ENCODE measurements at places on chromosomes 3 and 15.

DNA sequence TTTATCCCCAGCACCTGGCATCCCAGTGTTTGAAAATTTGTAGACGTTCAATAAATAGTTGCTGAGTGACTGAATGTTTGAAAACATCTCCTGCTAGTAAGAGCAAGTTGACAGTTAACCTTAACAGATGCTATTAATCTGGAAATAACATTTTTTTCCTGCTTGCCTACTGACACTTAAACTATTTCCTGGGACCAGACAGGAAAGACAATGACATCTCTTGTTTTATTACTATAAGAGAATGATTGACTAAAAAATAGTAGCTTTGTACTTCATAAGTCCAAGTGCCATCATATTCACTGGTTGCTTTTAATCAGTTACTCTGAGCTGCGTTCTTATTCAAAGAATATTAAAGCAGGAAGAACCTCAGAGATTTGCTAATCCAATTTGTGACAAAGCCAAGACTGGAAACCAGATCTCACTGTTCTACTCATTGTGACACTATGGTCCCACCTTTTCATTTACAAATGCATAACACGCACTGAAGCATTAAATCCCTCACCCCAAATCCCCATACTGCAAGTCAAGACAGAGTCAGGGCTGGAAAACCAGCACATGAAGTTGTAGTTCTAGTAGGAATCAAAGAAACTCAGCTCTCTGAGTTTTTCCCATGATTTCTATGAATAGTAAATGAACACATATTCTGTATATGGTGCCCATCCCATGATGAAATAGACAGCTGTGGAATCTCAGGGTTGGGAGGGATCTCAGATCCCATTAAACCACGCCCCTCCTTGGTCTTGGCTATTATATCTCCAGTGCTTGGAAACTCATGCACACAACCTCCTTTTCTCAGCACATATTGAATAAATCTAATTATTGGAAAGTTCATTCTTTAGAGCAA lies 212.7 kb upstream of the P2RY1 start:
- no peak for DNase-seq

- DNase-seq: peak; percentile 6
Observed at GRCh38 chr3:58529516-58530353, 7.3 kb downstream of the ACOX2 start.

DNA sequence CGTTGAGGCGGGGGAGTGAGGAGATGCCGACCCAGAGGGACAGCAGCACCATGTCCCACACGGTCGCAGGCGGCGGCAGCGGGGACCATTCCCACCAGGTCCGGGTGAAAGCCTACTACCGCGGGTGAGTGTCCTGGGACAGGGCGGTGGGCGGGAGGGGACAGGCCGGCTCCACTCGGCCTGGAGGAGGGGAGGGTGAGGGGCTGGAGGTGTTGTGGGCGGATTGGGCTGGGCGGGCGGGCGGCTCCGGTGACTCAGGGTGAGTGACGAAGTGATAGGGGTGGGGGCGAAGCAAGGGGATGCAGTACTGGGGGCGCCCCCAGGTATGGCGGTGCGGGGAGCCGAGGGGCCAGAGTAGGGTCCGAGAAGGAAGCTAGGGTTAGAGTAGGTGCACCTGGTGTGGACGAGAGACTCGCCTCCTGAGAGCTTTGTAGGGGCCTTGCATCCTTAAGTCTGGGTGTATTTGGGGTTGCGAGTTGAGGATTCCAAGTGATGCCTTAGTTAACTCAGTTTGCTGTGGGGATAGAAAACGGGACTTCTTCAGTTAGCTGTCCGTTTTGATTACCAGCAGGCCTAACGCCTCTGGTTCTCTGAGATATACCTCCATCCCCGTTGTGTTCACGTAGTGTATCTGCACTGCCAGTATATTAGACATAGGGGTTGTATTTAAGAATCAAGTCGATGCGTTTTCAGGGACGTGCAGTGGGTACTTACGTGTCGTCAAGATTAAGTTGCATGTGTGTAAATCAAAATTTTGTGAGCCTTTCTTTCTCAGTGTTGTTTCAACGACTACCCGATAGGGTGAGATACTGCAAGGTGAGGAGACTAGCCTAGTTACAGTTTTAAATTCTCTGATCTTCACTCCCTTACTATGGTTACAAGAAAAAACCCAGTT lies 670 bp downstream of the PRKCI start:
- DNase-seq: no peak

DNA sequence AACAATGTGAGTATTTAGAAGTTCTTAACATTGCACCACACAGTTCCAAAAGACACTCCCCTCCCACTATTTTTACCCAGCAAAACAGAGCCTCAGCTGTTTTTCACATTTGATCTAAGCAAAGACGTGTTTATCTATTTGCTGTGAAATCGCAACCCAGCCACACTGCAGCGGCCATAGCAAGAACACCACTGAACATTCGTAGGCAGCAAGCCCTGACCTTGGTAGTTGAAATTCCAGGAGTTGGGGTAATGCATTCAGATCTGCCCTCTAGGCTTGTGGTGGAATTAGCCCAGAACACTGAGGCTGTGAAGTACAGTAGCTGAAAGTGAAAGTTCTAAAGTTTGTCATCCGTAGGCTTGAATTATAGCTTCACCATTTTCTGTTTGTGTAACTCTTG lies 17.1 kb upstream of the SLC24A5 start:
- DNase-seq: no peak

DNA sequence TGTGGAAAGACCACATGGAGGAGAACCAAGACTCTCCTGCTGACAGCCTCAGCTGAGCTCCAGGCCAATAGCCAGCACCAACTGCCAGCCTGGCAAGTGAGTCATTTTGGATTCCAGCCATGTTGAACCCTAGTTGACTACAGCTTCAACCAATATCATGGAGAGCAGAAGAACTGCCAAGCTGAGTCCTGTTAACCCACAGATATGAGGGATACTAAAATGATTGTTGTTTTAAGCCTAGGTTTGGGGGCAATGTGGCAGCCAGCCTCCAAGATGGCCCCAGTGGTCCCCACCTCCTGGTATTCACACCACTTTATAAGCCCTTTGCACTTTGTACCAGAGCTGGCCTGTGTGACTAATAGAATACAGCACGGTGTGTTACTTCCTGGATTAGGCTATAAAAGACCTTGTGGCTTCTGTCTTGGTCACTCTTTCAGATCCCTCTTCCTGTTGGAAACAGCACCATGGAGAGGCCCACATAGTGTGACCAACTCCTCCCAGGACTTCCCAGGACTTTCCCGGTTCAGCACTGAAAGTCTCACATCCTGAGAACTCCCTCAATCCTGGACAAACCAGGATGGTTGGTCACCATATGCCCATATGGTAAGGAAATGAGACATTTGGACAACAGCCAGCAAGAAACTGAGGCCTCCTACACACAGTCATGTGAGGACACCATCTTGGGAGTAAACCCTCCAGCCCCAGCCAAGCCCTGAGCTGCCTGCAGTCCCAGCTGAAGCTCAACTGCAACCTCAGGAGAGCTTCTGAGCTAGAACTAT lies 32.4 kb upstream of the CDV3 start:
- DNase-seq: no peak

- no peak for DNase-seq
Observed at GRCh38 chr3:30548600-30548999, 57.8 kb upstream of the TGFBR2 start.

DNA sequence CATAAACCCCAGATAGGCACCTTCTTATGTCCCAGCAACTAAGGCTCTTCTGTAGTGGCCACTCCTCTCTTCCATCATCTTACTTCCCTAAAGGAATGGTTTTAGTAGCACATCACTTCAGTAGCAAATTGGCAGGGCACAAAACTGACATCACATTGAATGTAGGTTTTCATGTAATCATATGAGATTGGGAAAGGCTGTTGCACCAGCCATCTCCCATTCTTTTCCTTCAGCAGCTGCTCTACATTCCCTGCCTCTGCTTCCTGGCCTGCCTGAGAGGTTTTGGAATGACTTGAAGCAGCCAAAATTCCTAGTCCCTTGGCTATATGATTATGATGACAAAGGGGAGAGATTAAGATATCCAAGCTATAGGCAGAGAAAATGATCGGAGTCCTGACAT lies 36.5 kb downstream of the NSUN3 start:
- no peak for DNase-seq

DNA sequence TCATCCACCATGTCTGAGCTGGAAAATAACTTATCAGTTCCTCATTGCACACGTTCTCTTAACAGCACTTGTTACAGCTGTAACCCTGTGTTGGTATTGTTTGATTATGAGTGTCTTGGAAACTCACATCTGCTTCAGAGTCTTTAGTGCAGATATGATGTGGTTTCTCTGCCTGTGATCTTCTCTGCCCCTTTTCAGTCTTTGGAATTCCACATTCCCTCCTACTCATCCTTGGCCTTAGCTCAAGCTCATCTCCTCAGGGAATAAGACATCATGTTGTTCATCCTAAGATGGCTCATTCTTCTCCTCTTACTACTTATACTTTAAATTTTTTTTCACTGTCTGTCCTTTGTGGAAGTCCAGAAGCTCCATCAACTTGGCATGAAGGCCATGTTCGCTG lies 77.7 kb downstream of the SYNPR start:
- DNase-seq: no peak

DNA sequence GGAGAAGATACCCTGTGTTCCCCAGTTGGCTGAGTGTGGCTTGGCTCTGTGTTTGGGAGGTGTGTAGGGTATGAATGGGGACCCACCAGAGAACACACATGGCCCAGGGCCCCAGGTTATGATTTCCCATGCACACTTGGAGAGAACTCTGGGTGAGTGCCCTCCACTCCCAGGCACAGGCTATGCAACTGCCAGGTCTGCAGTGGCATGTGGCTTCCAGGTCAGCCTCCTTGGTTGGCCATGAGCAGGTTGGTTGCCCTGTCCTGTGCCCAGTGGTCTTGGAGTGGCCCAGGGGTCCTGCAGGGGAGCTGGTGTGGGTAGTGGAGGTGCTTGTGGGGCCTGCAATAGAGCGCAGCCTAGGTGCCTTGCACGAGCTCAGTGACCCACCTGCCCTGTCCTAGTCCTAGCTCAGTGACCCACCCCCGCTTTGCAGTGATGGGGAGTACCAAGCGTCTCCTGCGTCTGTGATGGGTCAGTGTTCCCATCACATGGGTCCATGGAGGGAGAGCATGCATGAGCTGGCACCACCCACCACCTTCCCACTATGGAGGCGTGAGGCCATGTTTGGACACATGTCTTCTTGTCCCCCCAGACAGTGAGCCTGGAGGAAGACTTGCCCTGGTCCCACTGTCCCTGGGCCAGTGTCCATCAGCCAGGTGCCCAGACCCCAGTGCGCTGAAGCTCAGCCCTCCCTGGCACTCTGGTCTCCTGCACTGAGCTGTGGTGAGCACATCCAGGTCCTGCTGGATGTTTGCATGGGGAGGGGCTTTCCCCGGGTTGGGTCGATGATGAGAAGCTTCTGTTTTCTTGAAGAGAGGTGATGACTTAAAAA lies 217.3 kb downstream of the SNRPN start:
- DNase-seq: no peak

DNA sequence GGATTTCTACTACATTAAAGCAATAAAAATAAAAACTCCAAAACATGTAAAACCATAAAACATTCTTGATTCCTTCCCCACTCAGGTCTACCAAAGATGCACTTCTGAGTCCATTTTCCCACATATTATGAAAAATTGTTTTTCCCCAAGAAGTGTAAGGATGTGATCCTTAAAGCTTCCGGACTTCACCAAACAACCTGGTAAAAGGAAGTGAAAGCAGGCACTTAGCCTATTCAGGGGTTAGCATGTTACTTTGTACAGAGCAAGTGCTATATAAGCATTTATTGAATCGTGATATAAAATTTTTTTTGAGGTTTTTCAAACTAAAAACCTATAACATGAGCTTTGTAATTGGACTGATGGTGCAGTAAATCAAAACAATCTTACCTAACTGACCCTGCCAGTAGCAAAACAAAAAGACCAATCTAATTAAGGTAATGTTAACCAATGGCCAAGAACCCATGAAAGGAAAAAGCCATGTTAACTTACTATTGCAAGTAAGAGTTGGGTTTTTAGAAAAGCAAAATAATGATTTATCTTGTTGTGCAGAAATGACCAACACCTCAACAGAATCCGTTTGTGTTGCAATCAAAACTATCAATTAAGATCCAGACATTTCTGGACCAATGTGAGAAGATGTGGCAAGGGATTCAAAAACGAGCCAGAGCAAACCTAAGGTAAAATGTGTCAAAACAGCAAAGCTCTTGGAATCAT lies 1.8 kb downstream of the SETD2 start:
- DNase-seq: no peak

- no peak for DNase-seq
Observed at GRCh38 chr3:45187694-45188141, 38.4 kb downstream of the TMEM158 start.

DNA sequence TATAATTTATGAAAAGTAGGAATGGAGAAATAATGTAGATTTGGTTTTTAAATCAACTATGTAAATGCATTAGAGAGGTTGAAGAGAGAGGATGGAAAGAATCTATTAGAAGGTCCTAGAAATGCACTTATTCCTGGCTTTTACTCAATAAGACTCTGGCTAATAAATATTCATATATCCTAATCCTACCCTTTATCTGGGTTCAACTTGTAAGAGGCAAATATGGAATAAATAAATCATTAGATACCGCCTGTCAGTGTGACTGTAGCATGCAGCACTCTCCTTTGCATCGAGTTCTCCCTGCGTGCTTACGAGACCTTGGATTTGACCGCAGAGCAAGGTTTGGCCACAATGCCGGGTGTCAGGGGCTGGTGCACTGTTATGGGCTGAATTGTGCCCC lies 1156.5 kb downstream of the ROBO1 start:
- no peak for DNase-seq

- no peak for DNase-seq
Observed at GRCh38 chr3:179072100-179072438, 460 bp upstream of the ZMAT3 start.

GRCh38 chr3:194602669-194603171 lies 30.5 kb downstream of the TMEM44 start:
- DNase-seq: no peak

DNA sequence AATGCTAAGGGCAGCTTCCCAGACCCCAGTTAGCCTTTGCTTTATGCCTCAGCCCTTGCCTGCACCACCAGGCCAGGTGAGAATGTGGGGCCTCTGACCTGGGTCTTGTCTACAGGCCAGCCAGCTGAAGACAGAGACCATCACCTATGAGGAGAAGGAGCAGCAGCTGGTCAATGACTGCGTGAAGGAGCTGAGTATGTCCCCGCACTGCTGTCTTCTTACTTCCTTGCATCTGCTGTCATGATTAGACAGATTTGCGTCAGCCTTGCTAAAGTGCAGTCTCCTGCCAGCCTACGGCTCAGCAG lies 74.6 kb downstream of the CCK start:
- no peak for DNase-seq

- no peak for DNase-seq
Observed at GRCh38 chr3:48688737-48689075, 3.0 kb upstream of the NCKIPSD start.

GRCh38 chr15:79122391-79122790 lies 31.8 kb upstream of the RASGRF1 start:
- no peak for DNase-seq

- DNase-seq: no peak
Observed at GRCh38 chr15:92614791-92615785, 40.5 kb downstream of the FAM174B start.

- no peak for DNase-seq
Observed at GRCh38 chr3:10007126-10007782, 19.0 kb upstream of the FANCD2 start.

GRCh38 chr3:55819005-55819404 lies 331.9 kb upstream of the WNT5A start:
- DNase-seq: no peak

All from SHP77 treated with DMSO at 0.1 percent for 48 hours (cell line).